ENCODE measurements at places on chromosomes 7 and 10.

- DNase-seq: no peak
These were observed 560.0 kb downstream of the PTPRN2 start for GRCh38 chr7:158027646-158028045.

DNA sequence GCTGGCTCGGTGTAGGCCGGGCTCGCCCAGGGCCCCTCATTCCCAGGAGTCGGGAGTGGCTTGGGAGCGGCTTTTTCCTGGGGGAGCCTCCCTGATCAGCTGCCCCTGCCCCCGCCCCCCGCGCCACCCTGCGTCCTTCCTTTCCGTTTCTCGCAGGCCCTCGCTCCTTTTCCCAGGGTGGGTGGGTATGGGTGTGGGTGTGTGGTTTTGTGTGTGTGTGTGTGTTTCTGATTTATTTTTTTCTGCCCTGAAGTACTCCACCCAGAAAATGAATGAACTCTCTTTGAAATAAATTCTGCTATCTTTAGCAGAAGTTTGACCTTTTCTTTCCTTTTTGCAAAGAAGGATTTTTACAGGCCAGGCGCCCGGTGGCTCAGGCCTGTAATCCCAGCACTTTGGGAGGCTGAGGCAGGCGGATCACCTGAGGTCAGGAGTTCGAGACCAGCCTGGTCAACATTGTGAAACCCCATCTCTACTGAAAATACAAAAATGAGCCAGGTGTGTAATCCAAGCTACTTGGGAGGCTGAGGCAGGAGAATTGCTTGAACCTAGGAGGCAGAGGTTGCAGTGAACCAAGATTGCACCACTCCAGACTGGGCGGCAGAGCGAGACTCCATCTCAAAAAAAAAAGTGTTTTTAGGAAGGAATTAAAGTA, 30.0 kb upstream of the AP5Z1 start:
- no peak for DNase-seq

DNA sequence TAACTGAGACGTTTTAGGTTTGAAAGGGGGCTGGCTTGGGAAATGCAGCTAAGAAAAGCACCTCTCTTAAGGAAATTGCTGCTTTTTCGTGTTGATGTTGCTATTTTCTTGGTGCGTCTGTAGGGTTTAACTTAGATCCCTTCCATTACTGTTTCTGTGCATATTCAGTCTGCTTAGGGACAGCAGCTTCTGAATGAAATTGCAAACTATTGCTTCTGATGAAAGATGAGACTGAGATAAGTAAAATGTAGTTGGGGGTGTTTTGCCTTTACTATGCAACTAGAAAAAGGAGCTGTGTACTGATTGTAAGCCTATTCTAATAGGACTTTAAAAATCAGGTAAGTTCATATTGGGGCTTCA, 772 bp downstream of the HDAC9 start:
- no peak for DNase-seq

DNA sequence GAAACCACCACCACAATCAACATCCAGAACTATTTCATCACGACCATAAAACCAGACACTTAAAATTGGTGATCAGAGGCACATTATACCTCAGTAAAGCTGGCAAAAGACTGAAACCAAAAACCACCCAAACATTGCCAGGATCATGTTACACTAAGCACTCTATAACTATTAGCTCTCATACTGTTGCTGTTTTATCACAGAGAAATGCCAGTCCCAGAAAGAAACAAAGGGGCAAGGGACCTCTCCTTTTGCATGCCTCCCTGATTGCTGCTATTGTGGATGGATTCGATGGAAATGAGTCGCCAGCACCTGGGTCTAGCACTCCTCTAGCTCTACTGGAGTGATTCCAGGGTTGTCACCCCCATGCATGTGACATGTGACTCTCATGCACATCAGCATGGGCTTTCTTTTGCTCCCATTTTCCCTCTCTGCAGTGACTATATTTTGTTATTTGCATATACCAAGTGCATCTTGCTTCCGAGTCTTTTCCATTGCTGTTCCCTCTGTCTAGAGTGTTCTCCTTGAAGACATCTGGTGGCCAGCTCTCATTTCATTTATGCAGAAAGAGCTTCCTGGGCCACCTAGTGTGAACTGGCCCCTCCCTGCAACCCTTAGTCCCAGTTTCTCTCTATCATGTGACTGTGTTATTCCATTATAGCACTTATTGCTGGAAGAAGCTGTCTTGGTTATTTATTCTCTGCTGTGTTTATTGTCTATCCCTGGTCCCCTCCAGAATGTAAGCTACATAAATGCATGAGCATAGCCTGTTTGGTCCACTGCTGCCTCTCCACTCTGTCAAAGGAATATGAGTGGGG, 300.6 kb downstream of the PLXNA4 start:
- DNase-seq: no peak

DNA sequence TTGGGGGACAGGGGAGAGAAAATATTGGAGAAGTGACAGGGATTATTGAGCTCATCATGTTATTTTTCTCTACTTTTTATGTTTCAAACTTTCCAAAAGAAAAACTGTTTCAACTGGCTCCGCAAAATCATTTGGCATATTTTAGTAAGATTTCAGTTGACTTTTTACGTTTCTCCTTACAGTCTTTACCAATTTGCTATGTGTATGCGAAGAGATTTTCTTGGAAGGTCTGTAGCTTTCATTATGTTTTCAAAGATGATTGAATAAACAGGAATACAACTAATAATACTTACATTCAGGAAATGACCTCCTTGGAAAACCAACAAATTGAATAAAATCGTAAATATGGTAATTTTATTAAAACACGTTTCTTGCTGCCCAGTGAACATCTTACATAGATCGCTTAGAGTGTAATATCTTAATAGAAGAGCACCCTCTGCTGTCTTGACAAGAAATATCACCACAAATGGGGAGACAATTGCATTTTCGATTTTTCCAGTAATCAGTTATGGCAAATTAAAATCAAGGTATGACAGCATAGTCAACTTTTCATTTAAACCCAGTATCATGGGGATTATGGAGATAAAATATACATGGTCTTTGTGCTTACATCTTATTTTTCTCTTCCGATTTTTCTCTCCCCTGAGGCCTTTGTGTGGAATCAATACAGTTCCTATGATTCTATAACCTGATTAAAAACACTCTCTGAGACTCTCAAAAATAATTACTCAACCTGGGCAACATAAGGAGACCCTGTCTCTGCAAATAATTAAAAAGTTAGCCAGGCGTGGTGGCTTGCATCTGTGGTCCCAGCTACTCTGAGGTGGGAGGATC, 43.1 kb downstream of the MBL2 start:
- peak; percentile 26 for DNase-seq

- DNase-seq: no peak
These were observed 132.6 kb downstream of the NXPH1 start for GRCh38 chr7:8566016-8566415.

GRCh38 chr7:5629941-5630340, 151.5 kb downstream of the RNF216 start:
- no peak for DNase-seq
